Aorta (tissue), 5 donors: ENCODE measurements at places on chromosomes 5 and 9. TPM values are rescaled to one million over a fixed set of nuclear protein-coding genes. Genes with fewer than 3 reads are reported as not detected.

FBP1 gene
- total RNA-seq, result 4.7 TPM

ADAMTS6 gene
- 11.5 TPM for total RNA-seq

GRCh38 chr5:56346044-56346710 is 113.0 kb upstream of the ANKRD55 start:
- no peak for DNase-seq

SH3GLB2 gene
- 64.9 TPM for total RNA-seq

DNA sequence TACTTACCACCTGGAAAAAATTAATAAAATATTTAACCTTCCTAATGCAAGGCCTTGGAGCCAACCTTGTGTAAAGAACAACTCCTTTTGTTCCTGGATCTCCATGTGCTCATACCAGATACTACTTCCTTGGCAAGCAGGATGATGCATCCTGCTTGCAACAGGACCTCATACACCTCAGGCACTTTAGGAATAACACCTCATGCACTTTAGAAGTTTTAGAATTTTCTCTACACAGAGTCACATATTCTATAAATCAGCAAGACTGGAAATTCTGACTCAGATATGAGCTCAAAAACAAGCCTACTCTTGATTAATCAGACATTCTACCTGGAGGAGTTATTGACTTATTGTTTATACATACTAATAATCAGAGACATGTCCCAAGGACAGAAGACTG is 209.6 kb upstream of the CDH10 start:
- DNase-seq, result no peak

DNA sequence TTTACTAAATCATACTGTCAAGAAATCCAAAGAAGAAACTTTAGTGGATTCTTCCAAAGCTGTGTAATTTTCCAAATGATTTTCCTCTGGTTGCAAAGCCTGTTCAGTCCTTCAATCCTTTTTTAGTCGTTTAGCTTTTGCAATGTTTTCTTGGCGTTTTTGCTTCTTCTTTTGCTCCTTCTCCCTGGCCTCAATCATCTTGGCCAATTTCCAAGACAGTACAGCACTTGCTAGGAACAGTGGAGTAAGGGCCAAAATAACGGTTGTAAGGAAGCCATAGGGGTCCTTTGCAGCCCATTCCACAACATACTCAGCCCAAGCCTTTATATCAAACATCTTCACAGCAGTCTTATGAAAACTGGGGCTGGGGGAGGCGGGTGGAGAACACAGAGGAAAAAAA is 2.4 kb downstream of the SMIM15 start:
- DNase-seq, result no peak

PCDHGB4 gene
- 10.1 TPM for total RNA-seq

DNA sequence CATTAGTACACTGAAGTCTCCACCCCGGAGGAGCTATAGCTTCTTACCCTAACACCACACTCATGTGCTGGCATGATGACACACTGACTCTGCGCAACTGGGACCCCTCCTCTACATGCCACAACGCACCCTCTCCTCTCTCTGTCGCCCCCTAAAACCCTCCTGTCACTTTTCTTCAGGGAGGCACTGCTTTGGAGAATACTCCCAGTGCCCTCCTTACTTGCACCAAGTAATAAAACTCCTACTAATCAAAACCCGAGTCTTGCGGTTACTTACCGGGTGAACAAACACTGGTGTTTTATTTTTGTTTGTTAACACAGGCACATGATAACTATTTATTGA is 12.6 kb upstream of the STXBP1 start:
- DNase-seq, result no peak

- DNase-seq, result no peak
Measured at GRCh38 chr5:84285641-84286637, 98.7 kb downstream of the EDIL3 start.

DNA sequence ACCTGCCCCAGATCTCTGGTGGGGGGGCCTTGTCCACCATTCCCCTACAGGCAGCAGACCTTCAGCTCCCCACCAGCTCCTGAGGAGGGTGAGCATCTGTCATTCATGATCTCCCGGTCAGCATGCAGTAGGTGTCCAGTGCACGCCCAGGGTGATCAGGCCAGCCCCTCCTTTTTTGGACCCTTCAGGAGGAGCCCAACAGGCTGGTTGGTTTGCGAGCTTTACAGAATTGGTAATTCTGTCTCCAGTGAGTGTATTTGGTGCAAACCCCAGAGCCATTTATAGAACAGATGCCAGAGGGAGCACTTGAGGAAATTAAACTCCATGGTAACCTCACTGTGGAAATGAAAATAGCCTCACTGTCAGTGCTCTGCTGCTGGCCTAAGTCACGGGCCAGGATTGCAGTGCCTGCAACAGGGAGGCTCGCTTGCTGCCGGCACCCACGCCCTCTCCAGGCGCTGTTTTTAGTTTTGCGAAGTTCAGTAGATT is 23.4 kb downstream of the WNK2 start:
- peak; percentile 80 for DNase-seq

- DNase-seq, result no peak
Measured at GRCh38 chr5:172690258-172691075, 49.4 kb downstream of the NEURL1B start.
